ENCODE measurements at places on chromosomes 5 and 9.

DNA sequence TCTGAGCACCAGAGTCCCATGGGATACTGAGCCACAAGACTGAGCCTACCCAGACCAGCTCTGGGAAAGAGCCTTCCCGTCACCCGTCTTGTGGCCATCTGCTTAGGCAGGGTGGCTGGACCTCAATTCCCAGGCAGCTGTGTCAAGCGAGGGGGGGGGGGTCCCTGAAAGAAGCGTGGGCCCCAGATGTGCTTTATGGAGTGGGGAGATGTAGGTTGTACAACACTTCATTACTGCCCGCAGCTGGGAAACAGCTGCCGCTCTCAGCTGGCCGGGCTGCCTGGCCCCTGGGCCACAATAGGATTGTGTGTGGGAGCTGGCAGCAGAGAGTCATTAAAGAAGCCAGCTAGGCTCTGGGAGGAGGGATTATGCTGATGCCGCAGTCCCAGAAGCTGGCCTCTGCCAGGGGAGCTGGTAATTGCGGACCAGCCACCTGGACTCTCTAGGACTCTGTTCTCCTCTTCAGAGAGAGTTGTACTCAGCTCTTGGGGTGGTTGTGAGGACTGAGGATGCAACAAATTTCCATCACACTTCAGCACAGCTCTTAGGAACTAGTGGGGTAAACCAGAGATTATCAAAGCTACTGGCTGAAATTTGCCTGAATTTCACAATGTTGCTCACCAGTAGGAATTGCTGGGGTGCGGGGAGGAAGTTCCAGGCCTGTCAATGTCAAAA, 145.4 kb downstream of the GADD45G start:
- DNase-seq: no peak

DNA sequence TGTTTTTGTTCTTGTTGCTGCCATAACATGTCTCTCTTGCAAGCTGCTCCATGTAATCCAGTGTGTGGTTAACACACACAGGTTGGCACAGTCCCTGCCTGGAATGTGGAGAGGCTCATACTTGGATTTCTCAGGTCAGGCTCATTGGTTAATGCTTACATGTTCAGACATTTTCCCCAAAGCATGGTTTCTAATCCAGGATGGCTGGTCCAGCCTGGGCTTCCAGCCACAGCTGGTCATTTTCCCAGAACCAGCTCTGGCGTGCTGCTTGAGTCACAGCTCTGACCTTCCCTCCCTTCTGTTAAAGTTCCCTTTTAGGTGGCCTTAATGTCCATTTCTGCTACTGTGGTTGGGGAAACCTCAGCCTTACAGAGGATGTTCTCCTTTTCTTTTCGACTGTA, 294.3 kb downstream of the TAF11L14 start:
- DNase-seq: no peak

DNA sequence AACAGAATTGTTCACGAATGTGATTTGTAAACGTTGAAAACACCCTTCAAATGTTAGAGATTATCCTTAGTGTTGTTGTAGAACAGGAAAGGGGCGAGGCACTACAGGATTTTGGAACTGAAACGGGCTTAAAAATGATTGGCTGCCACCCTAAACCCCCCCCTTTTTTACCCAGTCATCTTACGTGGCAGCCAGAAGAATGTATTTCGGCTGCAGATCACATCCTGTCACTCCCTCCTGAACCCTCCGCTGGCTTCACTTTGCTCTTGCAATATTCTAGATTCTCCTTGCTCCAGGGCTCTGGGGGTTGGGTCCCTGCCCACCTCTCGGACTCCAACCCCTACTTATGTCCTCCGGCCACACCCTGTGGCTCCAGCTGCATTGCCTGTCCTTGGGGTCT, 13.9 kb upstream of the UNC5A start:
- DNase-seq: no peak

- DNase-seq: no peak
These were observed 68.7 kb upstream of the ADAMTSL1 start for GRCh38 chr9:18405240-18405639.

DNA sequence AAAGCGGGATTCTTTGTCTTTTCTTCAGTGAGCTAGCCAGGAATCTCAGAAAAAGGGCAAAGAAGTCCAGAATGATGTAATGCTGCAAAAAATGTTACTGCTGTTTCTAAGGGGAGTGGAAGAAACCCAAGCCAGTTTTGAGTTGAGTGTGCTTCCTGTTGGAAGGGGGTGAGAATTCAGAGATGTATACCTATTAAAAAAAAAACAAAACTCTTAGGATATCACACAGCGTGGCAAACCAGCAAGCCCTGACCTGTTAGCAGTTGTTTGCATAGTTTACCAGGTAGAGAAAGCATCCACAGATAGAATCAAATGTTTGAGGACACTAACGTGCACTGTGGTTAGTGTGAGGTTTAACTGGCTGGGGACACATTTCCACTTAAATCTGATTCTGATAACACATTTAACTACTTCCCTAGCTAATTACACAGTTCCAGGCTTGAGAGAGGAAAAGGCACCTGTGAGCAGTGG, 11.4 kb downstream of the BASP1 start:
- no peak for DNase-seq

DNA sequence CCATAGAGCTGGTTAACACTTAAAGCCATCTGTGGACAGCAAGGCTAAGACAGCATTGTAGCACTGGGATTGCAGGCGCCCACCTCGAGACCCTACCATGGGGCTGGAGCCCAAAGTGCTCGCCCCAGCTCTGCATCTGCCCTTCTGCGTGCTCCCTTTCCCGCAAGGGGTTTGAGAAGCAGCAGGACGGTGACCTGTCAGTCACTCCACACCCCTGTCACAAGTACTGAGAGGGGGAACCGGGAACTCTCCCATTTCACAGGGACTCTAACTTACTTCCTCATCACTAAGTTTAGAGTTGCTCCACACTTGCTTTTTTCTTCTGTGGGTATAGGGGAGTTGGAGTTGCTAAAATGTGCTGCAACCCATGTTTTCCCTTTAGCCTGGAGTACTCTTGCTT, 273.2 kb downstream of the SMARCA2 start:
- no peak for DNase-seq

DNA sequence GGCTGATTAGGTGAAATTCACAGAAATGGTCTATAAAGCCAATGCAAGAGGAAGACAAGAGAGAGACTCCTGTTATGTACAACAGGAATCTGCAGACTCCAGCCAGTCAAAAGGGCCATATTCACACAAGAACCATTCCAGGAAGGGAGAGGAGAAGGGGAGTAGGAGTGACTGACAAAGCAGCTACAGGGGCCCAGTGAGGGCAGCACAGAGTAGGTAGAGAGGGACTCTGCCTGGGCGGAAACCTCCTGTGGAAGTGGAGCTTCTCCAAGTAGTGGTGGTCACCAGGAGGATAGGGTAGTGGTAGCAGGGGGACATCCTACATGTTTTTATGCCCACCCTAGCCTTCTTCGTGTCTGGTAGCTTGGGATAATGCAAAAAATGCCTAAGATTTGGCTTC, 667.3 kb downstream of the ACTL7B start:
- no peak for DNase-seq

DNA sequence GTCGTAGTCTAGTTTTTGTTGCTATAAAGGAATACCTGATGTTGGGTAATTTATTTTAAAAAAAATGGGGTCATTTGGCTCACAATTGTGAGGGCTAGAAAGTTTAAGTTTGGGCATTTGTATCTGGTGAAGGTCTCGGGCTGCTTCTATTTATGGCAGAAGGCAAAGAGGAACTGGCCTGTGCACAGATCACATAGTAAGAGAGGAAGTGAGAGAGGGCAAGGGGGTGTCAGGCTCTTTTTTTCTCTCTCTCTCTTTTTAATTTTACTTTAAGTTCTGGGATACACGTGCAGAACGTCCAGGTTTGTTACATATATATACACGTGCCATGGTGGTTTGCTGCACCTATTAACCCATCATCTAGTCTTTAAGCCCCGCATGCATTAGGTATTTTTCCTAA, 453.3 kb downstream of the DIRAS2 start:
- DNase-seq: no peak

- DNase-seq: no peak
These were observed 11.7 kb downstream of the OLFML2A start for GRCh38 chr9:124788542-124789217.

- no peak for DNase-seq
These were observed 549.9 kb upstream of the CYLC2 start for GRCh38 chr9:102445181-102445747.

Measured in natural killer cell (primary cell).